ENCODE measurements at places on chromosomes 4 and X. TPM values are rescaled to one million over a fixed set of nuclear protein-coding genes. Genes with fewer than 3 reads are reported as not detected.

Gene IGFBP7
- total RNA-seq = 646 TPM

GRCh38 chr4:39044956-39045826 is 13.0 kb upstream of the TMEM156 start:
- peaks cover 37% of the 10 kb centered on the region for H3K4me1 ChIP-seq
- H3K4me3 ChIP-seq = peak overlapping the region; percentile 80
- H3K36me3 ChIP-seq = no peaks in the 10 kb centered on the region
- DNase-seq = no peak
- peak overlapping the region; percentile 94 for H3K27ac ChIP-seq

Gene EDA
- 0.37 TPM for total RNA-seq

Gene AADAT
- total RNA-seq = not detected

DNA sequence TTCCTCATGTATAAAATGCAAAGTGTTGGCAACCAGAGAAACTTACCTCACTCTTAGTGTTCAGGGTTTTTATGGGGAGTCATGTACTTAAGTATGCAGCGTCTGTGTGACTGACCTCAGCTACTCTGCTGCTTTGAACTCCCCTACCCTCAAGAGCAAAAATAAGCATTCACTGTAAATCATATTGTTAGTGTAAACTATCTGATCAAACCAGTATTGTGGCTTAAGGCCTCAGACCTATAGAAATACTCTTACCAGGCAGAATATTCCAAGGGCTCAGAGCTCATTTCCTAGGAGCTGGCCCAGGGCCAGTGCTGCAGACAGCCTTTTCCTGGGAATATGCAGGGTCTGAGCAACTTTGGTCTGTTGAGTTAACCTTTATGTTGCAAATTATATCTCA is 453.1 kb downstream of the CCSER1 start:
- no peaks in the 10 kb centered on the region for H3K36me3 ChIP-seq
- DNase-seq = no peak
- H3K27me3 ChIP-seq = no peaks in the 10 kb centered on the region
- H3K27ac ChIP-seq = no peak overlapping the region
- H3K4me3 ChIP-seq = no peak overlapping the region
- H3K4me1 ChIP-seq = no peaks in the 10 kb centered on the region

- H3K27me3 ChIP-seq = no peaks in the 10 kb centered on the region
- H3K4me1 ChIP-seq = no peaks in the 10 kb centered on the region
- H3K36me3 ChIP-seq = no peaks in the 10 kb centered on the region
- H3K27ac ChIP-seq = no peak overlapping the region
- no peak for DNase-seq
These were observed 498.3 kb upstream of the INTU start for GRCh38 chr4:127134490-127134889.

DNA sequence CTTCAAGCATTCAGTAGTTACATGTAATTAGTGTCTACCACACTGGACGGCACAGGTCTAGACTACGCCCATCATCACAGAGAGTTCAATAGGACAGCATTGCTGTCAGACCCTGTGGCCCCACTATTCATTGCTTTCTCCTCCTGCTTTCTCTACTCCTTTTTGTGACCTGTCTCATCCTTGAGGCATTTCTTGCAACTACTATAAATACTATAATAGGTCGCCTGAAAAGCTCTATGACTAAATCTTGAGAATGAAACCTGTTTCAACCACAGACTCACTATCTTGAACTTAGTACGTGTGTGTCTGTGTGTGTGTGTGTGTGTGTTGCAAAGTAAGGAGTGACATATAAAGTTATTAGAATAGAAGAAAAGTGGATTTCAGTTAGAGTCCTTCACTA is 252.9 kb upstream of the KLF3 start:
- no peaks in the 10 kb centered on the region for H3K27me3 ChIP-seq
- peak; percentile 21 for DNase-seq
- peaks cover 19% of the 10 kb centered on the region for H3K4me1 ChIP-seq
- H3K4me3 ChIP-seq = no peak overlapping the region

DNA sequence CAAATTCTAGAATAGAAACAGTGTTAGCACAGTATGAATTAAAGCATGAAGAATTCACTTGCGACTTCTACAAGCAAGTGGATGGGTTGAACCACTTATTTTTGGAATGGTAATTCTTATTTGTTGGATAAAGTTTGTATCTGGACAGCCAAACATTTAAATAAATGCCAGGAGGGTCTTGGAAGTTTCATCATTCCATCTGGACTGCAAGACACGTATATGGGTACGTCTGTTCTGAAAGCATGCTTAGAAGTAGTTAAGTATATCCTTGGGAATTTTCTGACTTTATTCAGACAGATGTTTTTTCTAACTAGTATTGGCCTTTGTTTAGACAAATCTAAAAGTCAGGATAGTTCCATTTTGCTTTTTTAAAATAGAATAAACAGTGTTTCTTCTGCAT is 77.5 kb upstream of the CASK start:
- no peak overlapping the region for H3K4me3 ChIP-seq
- H3K4me1 ChIP-seq = no peaks in the 10 kb centered on the region
- H3K27me3 ChIP-seq = no peaks in the 10 kb centered on the region
- H3K36me3 ChIP-seq = no peaks in the 10 kb centered on the region
- DNase-seq = no peak

DNA sequence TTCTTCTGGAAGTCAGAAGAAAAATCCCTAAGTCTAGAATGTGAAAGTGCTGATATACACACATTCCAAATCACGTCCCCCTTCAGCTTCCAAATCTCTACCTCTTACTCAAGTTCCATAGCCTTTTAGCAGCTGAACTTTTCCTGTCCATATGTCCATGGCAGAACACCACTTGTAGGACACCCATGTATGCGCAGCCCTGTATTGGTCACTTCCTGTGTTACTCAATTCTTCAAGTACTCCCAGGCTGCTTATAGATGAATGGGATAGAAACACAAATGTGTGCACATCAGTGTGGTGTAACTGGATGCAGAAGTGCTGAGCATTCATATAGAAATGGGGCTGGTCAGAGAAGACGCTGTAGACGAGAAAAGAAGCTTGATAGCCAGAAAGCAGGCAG is 18.8 kb downstream of the SRPX2 start:
- H3K4me3 ChIP-seq = no peak overlapping the region
- H3K27me3 ChIP-seq = no peaks in the 10 kb centered on the region
- peaks cover 8% of the 10 kb centered on the region for H3K4me1 ChIP-seq
- DNase-seq = no peak
- no peak overlapping the region for H3K27ac ChIP-seq

Gene PAK3
- 0.80 TPM for total RNA-seq

DNA sequence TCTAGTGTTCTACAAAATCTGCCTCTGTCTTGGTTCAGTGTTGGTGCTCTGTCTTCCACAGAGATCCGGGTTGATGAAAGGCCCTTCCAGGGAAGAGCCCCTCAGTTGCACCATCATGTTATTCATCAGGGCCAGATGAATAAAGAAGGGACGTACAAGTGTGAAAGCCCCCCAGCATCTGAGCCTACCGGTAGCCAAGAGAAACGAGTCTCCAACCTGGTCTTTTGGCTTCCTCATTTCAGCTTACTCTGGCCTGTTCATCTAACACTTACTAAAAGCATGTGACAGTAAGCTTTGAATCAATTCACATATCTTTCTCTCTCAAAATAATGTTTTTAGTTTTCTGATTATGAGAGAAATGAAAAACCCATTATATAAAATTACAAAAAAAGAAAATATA is 19.2 kb downstream of the MEPE start:
- DNase-seq = no peak
- no peaks in the 10 kb centered on the region for H3K27me3 ChIP-seq
- H3K27ac ChIP-seq = no peak overlapping the region
- H3K4me1 ChIP-seq = no peaks in the 10 kb centered on the region
- H3K36me3 ChIP-seq = no peaks in the 10 kb centered on the region
- no peak overlapping the region for H3K4me3 ChIP-seq

Gene FATE1
- not detected for total RNA-seq

DNA sequence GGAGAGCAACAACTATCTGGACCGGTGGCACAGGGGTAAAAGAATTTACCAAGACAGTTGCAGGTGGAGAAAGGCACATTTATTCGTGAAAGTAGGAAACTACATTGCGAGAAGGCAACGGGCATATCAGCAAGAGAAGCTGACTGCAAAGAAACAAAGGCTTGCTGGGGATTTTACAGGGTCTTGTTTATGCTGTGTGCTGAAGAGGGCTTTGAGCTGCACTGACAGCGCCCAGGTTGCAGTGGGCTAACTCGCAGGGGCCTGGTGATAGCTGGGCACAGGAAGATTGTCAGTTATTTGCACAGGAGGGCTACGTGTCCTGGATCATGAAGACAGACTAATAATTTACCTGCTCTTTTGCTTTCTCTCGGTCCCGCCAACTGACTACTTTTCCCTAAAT is 10.7 kb downstream of the TLR3 start:
- no peak for DNase-seq
- no peaks in the 10 kb centered on the region for H3K27me3 ChIP-seq
- H3K36me3 ChIP-seq = no peaks in the 10 kb centered on the region
- no peaks in the 10 kb centered on the region for H3K4me1 ChIP-seq
- no peak overlapping the region for H3K27ac ChIP-seq

Gene RAB33A
- total RNA-seq = not detected

DNA sequence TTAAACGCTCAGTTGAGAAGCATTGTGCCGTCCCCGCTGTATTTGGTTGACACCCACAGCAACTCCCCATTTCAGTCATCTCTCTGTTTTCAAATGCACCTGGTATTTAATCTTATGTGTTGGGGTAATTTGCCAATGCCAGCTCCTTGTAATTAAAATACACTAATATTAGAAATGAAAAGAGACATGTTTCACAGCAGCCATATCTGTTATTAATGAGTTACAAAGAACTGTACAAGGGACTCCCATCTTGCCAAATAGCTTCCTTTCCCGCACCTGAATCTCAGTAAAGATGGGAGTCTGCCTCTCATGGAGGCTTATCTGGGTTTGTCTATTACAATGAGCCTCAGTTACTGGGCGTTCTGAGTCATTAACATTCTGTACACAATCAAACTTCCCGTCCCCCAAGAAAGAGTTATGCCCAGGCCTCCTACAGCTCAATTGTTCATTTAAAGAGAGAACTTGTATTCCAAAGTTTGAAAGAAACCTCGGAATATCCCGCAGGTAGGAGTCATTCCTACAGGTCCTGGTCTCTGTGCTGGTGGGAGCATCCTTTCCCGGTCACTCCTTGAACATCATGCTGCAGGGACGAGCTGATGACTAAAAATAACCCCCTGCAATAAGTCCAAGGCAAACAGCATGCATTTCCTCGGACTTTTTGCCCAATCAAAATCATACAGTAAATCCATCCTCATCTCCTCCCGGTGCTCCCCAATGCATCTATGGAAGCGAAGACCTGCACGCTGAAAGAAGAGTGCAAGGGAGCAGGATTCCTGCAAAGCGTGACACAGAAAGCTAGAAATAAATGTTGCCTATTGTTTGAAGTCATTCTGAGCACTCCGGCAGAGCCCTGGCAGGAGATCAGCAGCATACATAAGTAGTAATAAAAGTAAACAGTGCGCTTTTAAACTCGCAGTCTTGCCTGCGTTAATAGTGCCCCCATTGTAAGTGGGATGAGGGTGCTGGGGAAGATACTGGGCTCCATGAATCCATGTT is 926 bp downstream of the NDP start:
- H3K36me3 ChIP-seq = no peaks in the 10 kb centered on the region
- peak overlapping the region; percentile 2 for H3K4me3 ChIP-seq
- no peaks in the 10 kb centered on the region for H3K27me3 ChIP-seq
- H3K27ac ChIP-seq = no peak overlapping the region
- no peak for DNase-seq
- peaks cover 2% of the 10 kb centered on the region for H3K4me1 ChIP-seq

Gene ADH7
- not detected for total RNA-seq

GRCh38 chrX:19715711-19716638 is 171.4 kb downstream of the SH3KBP1 start:
- H3K36me3 ChIP-seq = no peaks in the 10 kb centered on the region
- no peaks in the 10 kb centered on the region for H3K4me1 ChIP-seq
- no peak overlapping the region for H3K27ac ChIP-seq
- H3K4me3 ChIP-seq = no peak overlapping the region
- no peak for DNase-seq

- H3K36me3 ChIP-seq = no peaks in the 10 kb centered on the region
- no peak for DNase-seq
- no peak overlapping the region for H3K27ac ChIP-seq
- H3K4me3 ChIP-seq = no peak overlapping the region
These were observed 6.8 kb upstream of the VSIG4 start for GRCh38 chrX:66046612-66047235.

- H3K27me3 ChIP-seq = no peaks in the 10 kb centered on the region
- no peaks in the 10 kb centered on the region for H3K4me1 ChIP-seq
- DNase-seq = no peak
These were observed 57.4 kb downstream of the TMEM164 start for GRCh38 chrX:110060317-110060716.

Gene KLHL4
- total RNA-seq = 1.5 TPM

DNA sequence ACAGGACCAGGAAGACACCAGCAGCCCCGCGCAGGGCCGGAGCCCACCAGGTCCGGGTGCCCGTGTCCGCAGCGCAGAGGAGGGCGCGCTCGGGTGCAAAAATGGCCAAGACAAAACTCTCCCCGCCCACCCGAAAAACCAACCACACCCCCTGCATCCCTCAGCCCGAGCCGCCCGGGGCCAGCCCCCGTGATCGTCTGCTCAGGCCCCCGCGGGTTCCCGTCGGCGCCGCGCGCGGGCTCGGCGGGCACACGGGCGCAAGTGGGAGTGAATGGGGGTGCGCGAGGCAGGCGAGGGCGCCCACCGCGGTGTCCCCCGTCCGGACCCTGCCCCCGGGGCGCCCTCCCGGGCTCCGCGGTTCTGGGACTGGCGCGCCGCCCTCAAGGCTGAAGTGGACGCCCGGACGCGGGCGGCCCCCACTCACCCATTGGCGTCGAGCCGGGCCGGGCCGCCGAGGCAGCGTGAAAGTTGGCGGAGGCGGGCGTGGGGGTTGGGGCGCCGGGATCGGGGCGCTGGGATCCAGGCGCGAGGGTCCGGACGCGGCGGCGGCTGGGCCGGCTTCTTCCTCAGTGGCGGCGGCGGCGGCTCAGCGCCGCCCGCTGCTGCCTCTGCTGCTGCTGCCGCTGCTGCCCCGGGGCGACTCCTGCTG is 393 bp downstream of the SH3KBP1 start:
- no peaks in the 10 kb centered on the region for H3K4me1 ChIP-seq
- H3K27me3 ChIP-seq = no peaks in the 10 kb centered on the region
- no peaks in the 10 kb centered on the region for H3K36me3 ChIP-seq
- H3K27ac ChIP-seq = peak overlapping the region; percentile 86
- H3K4me3 ChIP-seq = peak overlapping the region; percentile 63

Gene UCP1
- total RNA-seq = not detected

Gene BRS3
- total RNA-seq = not detected

Gene AKAP14
- total RNA-seq = not detected

GRCh38 chr4:173170182-173170778 is 1.7 kb downstream of the GALNT7 start:
- peak overlapping the region; percentile 91 for H3K4me3 ChIP-seq
- no peak for DNase-seq
- H3K36me3 ChIP-seq = no peaks in the 10 kb centered on the region
- H3K27ac ChIP-seq = peak overlapping the region; percentile 97

GRCh38 chrX:74925225-74926088 is at the start of gene NEXMIF:
TSS of gene NEXMIF (minus strand) at chrX:74925452.
- DNase-seq = peak; percentile 38
- no peaks in the 10 kb centered on the region for H3K27me3 ChIP-seq
- H3K36me3 ChIP-seq = no peaks in the 10 kb centered on the region

All from transverse colon (tissue), 4 donors.